Activated T-cell treated with anti-CD3 and anti-CD28 coated beads, Interleukin-2, amount 50 U/mL, for 72 hours (primary cell): ENCODE measurements at places on chromosomes 2 and 18.
A peak's percentile ranks its signal among the peaks of the same experiment; 100 is the strongest.

DNA sequence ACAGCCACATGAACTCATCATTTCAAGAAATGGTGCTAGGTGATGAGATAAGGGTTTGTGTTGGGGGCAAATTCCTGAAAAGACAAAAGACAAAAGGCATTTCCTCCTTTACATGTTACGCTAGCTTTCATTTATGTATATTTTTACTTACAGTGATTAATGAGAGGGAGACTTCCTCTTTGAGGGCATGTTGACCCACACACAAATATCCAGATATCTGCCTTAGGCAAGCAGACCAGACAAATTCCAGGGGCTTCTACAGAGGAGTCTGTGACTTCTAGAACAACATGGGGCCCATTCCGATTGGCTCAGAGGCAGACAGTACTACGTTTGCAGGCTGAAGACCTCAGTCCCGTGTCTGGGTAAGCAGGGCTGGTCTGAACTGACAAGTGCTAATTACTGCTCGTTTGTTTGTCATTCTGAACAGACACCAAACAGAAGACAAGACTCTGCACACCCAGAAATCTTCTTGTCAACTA lies 74.8 kb upstream of the ST6GAL2 start:
- DNase-seq = no peak

DNA sequence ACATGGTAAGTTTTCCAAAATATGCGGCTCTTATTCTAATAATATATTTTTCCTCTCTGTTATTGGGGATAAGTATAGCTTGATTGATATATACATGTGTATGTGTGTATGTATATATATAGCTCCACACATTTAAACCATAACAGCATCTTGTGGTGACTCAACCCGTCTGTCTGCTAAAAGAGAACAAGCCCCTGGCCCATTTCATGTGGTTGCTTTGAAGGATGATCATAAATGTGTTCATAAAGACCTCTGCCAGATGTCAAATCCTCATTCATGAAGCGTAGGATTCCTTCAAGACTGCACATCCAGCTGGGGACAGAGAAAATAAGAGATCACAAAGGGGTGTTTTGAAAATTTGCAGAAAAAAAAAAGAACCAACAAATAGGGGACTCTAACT lies 79.3 kb downstream of the RHOB start:
- DNase-seq = no peak

GRCh38 chr2:128645631-128646030 lies 327.0 kb upstream of the HS6ST1 start:
- DNase-seq = no peak

GRCh38 chr18:36299015-36299414 lies 1.5 kb downstream of the FHOD3 start:
- no peak for DNase-seq

DNA sequence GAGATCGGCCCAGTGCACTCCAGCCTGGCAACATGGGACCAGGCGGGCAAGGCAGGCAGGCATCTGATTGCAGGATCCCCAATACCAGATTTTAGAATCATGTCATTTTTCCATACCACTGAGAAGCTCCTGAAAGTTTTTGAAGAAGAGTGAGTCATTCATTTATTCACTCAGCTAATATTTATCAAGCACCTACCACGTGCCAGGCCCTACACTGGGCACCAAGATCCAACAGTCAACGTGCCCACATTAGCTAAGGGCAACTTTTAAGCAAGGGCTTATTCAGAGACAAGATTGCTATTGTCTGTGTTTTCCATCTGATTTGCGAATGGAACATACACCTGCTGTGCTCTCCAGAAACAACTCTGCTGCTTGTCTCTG lies 126.8 kb upstream of the LGALSL start:
- no peak for DNase-seq

- no peak for DNase-seq
These were observed 1240.3 kb upstream of the ACVR2A start for GRCh38 chr2:146604521-146604920.

- no peak for DNase-seq
These were observed 6.0 kb upstream of the CDK5R2 start for GRCh38 chr2:218953366-218953954.

GRCh38 chr2:141392517-141393213 lies 738.2 kb downstream of the LRP1B start:
- no peak for DNase-seq

GRCh38 chr2:234257859-234258561 lies 207.5 kb downstream of the SPP2 start:
- peak; percentile 16 for DNase-seq

GRCh38 chr2:216985658-216986141 lies 125.8 kb upstream of the TNP1 start:
- DNase-seq = no peak

DNA sequence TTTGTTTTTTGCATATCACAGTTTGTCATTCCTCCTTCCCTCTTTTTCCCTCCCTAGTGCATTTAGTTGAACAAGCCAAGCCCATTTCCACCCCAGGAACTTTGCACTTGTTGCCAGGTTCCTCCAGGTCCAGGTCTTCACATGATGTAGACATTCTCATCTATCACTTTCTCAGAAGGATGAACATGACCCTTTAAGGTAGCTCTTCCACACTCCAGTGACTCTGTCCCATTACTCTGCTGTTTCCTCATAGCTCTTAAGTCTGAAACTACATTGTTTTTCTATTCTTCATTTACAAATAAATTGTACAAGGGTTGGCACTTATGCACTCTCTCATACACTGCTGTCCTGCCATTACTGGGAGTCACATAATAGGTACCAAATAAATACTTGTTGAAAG lies 6.1 kb downstream of the KYNU start:
- no peak for DNase-seq

- no peak for DNase-seq
These were observed 15.7 kb downstream of the COL5A2 start for GRCh38 chr2:189163889-189164288.

- DNase-seq = no peak
These were observed 161.1 kb upstream of the SLC39A10 start for GRCh38 chr2:195495966-195496365.

DNA sequence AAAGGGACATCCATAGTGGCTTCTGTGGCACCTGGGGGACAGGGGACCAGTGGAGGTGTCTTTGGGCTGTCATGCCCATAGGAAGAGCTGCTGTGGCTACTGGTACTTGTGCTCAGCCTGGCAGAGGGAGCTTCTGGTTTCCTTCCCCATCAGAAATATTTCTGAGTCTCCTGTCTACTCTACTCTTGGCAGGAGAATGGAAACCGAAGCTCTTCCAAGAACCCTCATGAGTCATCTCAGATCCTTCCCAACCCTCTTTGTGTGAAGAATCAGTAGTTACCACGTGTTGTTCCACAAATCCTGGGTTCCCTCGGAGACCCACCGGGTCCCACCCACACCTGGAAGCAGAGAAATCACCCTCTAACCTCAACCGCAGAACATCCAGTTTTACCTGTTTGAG lies 234.9 kb downstream of the FHOD3 start:
- DNase-seq = no peak

GRCh38 chr18:74229891-74230290 lies 61.9 kb downstream of the CYB5A start:
- no peak for DNase-seq

DNA sequence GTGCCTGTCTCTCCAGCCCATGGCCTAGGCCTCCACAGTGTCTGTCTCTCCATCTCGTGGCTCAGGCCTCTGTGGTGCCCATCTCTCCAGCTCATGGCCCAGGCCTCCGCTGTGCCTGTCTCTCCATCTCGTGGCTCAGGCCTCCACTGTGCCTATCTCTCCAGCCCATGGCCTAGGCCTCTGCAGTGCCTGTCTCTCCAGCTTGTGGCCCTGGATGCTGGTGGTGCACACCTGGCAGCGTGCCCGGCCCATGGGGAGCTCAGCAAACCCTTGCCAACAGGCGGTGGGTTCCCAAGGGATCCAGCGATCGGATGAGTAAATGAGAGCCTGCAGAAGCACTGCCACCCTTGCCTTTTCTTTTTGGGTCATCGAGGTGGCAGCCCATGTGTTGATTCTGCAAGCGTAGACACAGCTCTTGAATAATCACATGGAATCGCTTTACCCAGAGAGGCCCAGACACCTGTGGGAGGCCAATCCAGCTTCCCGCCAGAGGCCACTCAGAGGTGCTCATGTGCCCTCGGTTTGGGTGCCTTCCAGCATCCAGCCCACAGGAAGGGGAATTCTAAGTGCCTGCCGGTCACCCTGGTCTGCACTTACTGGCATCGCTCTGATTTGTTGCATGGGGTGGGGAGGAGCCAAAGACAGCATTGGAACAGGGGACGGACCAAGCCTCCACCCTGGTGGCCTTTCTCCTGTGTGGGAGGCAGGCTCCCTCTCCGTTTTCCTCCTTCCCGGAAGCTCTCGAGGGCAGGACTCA lies 101.8 kb upstream of the HDAC4 start:
- no peak for DNase-seq

DNA sequence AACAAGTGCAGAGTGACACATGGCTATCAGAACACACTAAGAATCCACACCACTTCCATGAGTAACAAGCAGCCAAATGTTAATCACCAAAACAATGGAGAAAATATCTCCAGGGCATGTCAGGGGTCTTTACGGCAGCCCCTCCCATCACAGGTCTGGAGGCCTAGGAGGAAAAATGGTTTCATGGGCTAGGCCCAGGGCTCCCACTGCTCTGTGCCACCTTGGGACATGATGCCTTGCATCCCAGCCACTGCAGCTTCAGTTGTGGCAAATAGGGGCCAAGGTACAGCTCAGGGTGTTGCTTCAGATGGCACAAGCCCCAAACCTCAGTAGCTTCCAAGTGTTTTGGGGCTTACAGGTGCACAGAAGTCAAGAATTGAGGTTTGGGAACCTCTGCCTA lies 66.6 kb downstream of the NEURL3 start:
- DNase-seq = no peak

DNA sequence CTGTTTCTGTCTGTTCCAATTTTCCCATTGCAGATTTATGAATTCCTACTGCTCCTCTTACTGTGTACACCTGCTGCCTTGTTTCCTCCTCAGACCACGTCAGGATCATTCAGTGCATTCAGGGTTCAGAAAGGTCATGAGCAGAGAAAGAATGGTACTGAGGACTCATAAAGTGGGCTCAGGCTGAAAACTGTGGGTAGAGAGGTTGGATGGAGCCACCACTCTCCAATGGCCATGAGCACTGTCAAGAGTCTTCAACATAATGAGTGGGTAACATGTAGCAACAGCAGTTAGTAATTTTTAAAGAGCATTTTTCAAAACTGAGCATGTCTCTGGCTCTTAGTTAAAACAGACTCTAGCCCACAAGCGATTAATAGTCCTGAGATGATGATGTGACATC lies 138.2 kb downstream of the ZEB2 start:
- DNase-seq = no peak

DNA sequence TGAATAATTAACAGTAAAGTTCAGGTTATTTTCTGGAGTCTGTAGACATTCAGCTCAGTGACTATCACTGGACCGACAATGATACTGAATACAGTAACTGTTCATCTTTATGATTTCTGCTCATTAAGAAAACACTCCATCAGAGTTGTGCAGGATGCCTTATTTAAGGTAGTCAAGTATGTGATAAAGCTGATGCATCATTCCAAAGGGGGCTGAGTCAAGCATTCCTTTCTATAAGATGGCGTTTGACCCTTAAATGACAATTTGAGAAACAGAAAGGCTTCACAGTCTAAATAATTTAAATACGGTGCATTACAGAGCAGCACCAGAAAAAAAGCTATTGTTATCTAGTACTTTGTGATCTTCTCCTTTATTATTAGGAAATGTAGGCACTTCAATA lies 131.1 kb downstream of the CDH2 start:
- DNase-seq = no peak
